ENCODE measurements at places on chromosomes 2 and 18.

DNA sequence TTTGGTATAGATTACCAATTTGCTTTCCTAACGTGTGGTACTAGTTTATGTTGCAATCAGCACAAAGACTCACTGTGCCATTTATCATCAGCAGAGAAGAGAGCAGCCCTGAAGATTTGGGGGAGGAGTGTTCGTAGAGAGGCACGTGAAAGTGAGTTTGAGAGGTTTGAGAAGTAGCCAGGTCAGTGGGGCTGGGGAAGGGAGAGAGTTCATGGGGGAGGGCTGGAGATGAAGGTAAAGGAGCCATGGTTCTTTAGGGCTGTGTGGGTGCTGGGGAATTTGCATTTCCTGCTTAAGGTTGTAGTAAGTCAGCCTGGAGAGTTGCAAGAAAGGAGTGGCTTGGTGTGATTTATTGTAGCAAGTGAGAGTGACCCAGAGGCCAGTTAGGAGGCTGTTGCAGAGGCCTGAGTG is 172.1 kb downstream of the NEDD4L start:
- no peak for DNase-seq

- DNase-seq, result no peak
These were observed 360.2 kb downstream of the FSIP2 start for GRCh38 chr2:186098821-186099220.

DNA sequence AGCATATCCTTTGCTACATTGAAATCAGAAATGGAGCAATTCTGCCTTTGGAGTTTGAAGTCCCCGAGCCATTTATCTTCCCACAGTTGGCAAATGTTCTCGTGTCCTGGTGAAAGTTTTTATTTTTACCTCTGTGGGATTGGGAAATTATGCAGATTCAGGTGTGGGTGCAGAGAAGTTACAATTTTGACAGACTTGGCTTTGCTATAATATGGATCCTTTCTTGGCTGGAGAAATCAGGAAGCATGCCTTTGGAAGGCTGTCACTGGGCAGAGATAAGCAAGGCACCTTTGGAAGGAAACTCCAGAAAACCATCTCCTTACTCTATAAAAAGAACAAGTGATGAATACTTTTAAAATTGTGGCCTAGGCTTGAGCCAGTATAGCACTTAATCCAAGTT is 278.3 kb downstream of the SETBP1 start:
- DNase-seq, result no peak

DNA sequence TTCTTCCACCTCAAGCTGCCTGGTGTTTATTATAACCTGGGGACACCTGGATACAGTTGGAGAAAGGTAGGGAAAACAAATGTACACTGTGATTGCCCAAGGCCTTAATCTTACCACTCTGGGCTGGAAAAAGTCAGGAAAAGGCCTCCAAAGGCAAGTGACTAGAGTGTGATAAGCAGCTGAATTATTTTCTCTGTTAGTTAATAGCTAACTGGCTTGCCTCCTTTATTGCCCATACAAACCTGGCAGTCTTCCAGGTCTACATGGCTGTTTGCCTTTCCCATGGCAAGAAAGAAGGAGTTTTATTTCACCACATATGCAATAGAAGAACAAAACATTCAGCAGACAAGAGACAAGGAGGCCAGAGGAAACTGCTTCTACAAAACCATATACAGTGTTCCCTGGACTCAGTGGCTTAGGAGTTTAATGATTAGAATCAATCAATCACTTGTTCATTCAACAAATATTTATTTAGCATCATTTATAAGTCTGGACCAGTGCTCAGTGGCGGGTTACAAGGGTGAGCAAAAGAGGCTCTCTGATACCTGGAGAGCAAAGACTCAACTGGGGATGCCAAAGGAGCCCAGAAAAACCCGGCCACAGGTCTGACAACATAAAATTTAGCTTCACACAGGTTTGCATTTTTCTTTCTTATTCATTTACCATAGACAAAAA is 27.5 kb upstream of the SUCLG1 start:
- DNase-seq, result no peak

DNA sequence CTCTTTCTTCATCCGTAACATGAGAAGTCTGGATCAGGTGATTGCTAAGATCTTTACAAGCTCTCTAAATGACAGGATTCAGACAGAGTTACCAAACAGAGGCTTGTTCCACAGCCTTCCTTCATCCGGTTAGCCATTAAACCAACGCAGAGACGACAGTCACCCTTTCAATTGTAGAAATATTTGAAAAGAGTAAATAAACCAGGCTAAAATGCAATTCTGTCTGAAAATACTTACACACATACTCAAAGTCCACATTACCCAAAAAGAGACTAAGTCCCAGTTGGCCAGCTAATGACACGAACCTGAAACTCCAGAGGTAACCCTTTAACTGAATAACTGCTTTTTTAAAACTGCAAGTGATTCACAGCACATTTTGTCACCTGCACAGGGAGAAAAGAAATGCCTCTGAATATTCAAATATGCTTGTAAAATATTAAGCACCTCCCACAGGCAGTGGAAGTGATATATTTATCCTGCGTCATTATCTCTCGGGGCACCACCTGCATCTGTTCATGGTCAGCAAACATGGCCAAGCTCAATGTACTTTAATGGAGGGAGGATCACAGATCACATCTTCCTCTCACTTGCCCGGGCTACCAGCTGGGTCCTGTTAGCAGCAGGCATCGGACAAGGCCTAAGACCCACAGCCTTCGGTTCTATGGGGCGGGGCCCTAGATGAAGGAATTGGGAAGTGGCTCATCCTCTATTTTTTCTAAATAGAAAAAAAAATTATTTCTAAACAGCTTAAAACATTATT is 38.8 kb upstream of the DNER start:
- DNase-seq, result no peak

DNA sequence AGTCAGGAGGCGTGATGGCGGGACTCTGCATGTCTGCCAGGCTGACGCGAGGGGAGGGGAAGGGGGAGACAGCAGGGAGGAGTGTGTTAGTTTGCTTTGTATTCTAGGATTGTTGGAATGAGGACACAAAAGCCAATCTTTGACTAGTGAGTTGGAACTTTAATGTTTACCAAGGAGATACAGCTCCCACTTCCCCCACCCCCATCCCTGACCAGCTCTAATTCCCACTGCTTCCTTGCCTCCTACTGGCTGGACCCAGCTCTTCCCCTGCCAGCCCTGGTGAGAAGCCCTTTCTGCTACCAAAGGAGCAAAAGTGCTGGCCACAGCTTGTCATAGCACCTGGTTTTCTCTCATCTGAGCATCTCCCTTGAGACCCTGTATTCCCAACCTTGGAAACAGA is 84.5 kb downstream of the CELF4 start:
- DNase-seq, result no peak

DNA sequence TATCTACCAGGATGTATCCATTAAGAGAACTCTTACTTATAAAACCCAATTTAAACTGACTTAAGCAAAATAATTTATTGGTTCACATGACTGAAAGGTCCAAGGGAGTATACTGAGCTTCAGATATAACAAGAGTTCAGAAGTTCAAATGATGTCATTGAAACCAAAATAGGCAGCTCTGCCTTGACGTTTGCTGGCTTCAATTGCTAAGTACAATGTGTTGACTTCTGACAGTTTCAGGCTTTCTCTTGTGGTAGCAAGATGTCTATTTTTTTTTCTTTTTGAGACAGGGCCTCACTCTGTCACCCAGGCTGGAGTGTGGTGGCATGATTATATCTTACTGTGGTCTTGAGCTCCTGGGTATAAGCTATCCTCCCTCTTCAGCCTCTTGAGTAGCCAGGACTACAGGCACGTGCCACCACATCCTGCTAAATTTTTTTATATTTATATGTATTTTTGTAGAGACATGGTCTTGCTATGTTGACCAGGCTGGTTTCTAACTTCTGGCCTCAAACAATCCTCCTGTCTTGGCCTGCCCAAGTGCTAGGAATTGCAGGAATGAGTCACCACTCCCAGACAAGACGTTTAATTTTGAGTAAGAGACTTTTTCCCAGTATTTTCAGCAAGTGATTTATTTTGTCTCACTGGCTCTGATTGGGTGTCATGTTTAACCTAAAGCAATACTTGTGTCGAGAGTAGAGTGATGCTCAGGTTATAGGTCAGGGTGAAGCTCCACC is 184.8 kb downstream of the NR4A2 start:
- no peak for DNase-seq

DNA sequence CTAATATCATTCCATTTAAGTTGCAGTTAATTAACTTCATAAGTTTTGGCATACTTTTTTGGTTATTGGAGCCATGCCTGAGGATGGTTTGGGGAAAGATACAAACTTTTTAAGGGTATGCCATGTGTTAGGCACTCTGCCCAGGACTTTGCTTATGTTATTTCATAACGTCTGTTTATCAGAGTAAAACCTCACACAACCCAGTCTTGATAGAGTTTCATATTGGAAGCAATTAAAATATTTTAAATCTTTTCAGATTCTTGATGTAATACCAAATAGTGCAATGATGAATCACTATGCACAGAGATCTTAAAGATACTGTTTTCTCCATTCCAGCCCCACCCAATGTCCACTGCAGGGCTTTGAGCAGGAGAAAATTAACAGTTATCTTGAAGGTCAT is 529.1 kb upstream of the HNMT start:
- no peak for DNase-seq

DNA sequence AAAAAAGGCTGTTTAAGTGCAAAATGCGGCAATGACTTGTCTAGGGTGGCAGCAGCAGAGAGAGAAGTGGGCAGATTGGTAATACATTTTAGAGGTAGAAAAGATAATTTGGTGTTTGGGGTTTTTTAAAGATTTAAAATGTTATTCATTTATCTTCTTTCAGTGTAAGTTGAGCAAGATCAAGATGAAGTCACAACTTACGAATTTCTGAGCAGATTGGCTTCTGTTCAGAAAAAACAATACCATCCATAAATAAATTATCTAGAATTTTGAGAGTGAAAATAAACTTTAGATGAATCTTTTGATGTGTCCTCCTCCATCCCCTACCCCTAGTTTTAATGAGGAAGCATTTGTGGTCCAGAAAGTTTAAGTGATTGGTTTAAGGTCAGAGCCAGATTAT is 47.9 kb upstream of the FAM171B start:
- no peak for DNase-seq

DNA sequence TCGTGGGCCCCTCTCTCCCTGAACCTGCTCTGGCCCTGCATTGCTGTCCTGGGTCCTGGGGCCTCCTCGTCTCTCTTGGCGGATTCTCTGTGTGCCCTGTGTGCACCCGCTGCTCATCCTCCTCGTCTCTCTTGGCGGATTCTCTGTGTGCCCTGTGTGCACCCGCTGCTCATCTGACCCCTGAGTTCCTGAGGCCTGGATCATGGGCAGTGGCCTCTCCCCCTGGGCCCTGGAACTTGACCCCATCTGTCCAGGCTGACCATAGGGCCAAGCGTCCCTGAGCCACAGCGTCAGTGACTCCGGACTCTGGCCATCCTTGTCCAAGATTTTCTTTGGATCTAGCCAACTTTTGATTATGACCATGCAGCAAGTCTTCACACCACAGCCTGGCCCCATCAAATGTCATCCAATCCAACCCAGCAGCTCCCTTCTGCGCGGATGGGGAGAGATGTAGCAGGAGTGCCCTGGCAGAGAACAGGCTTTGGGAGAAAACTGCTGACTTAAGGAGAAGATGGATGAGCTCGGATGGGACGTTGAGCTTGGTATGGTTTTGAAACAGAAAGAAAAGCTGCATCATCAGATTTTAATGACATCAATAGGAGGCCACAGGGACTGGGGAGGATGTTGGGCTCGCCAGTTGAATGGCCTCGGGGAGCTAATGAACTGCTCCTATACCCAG is 455.1 kb upstream of the HS6ST1 start:
- DNase-seq, result no peak

GRCh38 chr2:142325870-142326269 is 195.1 kb upstream of the LRP1B start:
- DNase-seq, result no peak

DNA sequence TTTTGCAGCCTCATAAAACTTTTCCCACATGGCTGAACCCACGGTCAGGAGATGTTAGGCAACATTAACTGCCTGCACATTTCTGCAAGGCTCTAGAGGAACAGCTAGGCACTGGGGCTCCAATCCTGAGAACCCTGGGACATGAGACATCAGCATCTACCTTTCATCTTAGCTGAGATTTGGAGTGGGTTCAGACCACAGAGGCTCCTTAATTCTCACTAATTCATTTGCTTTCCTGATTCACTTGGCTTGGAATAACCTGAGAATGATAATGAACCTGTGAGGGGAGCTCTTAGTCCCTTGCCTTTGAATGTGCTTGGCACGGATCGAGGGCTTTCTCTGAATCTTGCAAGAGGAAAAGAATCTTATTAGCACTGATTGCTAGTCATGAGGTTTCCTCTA is 266.2 kb downstream of the FIGN start:
- DNase-seq, result no peak

- peak; percentile 56 for DNase-seq
These were observed 10.8 kb downstream of the SPDYA start for GRCh38 chr2:28821295-28821958.

- no peak for DNase-seq
These were observed 171.6 kb upstream of the PIEZO2 start for GRCh38 chr18:11320986-11321385.

- no peak for DNase-seq
These were observed 2.6 kb downstream of the TRAK2 start for GRCh38 chr2:201448701-201449100.

- DNase-seq, result no peak
These were observed 89.0 kb upstream of the SLC14A2 start for GRCh38 chr18:45526114-45526841.

- DNase-seq, result no peak
These were observed 834.0 kb upstream of the FSHR start for GRCh38 chr2:49988276-49988675.

- no peak for DNase-seq
These were observed 61.3 kb downstream of the NABP1 start for GRCh38 chr2:191739194-191739593.

GRCh38 chr2:78699696-78700095 is 325.8 kb upstream of the REG3G start:
- no peak for DNase-seq

DNA sequence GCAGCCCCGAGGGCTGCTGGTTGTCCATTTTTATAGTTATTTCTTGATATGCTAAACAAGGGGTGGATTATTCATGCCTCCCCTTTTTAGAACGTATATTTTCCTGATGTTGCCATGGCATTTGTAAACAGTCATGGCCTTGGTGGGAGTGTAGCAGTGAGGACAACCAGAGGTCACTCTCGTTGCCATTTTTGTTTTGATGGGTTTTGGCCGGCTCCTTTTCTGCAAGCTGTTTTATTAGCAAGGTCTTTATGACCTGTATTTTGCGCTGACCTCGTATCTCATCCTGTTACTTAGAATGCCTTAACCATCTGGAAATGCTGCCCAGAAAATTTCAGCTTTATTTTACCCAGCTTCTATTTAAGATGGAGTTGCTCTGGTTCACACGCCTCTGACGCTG is 825.8 kb upstream of the CDH2 start:
- no peak for DNase-seq
